ENCODE measurements at places on chromosomes 1 and 21.

- no peak for DNase-seq
These were observed 200.8 kb downstream of the RHOU start for GRCh38 chr1:228935855-228936727.

DNA sequence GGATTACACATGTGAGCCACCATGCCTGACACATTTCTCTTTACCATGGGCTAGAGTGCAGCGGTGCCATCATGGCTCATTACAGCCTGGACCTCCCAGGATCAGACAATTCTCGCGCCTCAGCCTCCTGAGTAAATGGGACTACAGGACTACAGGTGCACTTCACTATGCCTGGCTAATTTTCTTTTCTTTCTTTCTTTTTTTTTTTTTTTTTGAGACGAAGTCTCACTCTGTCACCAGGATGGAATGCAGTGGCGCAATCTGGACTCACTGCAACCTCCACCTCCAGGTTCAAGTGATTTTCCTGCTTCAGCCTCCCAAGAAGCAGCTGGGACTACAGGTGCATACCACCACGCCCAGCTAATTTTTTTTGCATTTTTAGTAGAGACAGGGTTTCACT, 14.8 kb upstream of the KIF1B start:
- no peak for DNase-seq

- no peak for DNase-seq
These were observed 39.3 kb upstream of the TSPEAR start for GRCh38 chr21:44750675-44751025.

DNA sequence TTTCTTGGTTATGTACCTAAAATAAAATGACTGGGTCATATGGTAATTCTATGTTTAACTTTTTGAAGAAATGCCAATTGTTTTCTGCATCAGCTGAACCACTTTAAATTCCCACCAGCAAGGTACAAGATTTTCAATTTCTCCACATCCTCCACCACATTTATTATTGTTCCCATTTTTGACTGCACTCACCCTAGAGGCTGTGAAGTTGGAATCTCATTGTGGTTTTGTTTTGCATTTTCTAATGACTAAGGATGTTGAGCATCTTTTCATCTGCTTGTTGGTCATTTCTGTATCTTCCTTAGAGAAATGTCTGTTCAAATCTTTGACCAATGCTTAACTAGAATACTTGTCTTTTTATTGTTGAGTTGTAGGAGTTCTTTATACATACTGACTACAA, 72.5 kb downstream of the ASTN1 start:
- DNase-seq: no peak

Data from GM13977 (cell line).